ENCODE measurements at places on chromosomes 7 and 10. TPM values are rescaled to one million over a fixed set of nuclear protein-coding genes. Genes with fewer than 3 reads are reported as not detected.

Gene PARG
- total RNA-seq, result 25.3 TPM

Gene VCL
- 499 TPM for total RNA-seq

- H3K4me1 ChIP-seq, result no peaks in the 10 kb centered on the region
- no peak for DNase-seq
- H3K27ac ChIP-seq, result no peak overlapping the region
- no peak overlapping the region for H3K4me3 ChIP-seq
Observed at GRCh38 chr10:69481305-69481704, 30.0 kb downstream of the TSPAN15 start.

DNA sequence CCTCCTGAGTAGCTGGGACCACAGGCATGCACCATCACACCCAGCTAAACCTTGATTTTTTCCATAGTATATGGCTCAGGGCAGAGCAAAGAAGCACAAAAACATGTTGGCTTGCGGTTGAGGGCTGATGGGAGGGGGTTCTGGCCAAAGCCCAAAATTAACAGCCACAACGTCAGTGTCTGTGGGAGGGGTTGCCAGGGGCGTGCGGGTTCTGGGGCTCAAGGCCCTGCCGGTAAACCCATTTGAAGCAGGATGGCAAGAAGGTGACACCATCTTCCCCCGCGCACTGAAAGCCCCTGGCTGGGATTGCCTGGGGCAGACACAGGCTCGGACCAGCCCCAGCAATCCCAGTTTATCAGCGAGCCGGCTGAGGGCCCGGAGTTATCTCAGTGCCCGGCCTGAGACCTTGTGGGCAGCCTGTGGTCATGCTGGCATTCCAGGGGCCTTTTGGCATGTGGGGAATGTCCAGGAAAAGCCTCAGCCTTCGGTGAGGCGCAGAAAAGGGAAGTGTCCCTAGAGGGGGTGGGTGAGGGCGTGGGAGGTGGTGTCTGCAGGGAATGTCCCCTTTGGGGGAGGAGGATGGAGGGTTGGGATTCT, 167.7 kb upstream of the TNRC18 start:
- no peak overlapping the region for H3K27ac ChIP-seq
- peak; percentile 79 for DNase-seq
- H3K4me1 ChIP-seq, result no peaks in the 10 kb centered on the region
- no peaks in the 10 kb centered on the region for H3K36me3 ChIP-seq
- no peaks in the 10 kb centered on the region for H3K27me3 ChIP-seq

Data from aorta (tissue), 5 donors.